ENCODE measurements at places on chromosomes 7 and 10.
A peak's percentile ranks its signal among the peaks of the same experiment; 100 is the strongest.

DNA sequence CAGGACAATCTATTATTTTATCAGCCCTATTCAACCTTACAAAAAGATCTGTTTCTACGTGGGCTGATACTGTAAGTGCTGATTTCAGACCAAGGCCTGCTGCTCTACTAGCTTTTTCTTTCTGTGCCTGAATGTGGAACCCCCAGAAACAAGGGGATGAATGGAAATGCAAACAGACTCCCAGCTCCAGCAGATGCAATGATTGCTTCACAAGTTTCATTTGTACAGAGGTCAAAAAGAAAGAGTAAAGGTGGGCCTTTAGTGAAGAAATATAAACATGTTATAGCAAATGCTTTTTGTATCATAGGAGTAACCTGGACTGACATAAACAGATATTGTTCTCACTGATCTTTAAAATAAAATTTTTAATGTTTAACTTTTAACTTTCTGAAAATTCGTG, 130.2 kb upstream of the SLC25A13 start:
- ATAC-seq: no peak

- no peak for ATAC-seq
These were observed 280.8 kb downstream of the ZEB1 start for GRCh38 chr10:31599626-31600504.

- ATAC-seq: no peak
These were observed 19.4 kb upstream of the CABCOCO1 start for GRCh38 chr10:61643316-61643751.

DNA sequence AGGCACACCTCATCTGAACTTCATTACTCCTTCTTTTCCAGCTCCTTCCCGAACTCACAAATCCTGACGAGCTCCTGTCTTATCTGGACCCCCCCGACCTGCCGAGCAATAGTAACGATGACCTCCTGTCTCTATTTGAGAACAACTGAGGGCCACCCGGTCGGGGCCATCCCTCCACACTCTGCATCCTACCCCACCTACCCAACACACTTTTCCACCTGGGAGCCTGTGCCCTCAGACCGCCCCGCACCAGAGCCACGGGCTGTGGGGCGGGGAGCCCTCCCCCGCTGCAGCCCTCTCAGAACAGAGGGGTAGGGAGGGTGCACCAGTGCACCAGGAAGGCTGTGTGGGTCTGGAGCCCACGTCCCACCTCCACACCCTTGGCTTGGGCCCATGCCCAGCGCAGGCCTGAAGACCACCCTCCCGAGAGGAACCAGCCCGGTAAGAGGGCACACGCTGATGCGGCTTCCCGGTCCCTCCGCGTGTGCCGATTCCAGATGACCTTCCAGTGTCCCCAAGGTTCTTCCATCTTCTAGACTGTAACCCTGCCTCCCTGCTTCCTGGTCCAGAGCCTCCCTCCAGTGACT, 34.6 kb upstream of the PPIF start:
- no peak for ATAC-seq

GRCh38 chr7:96127746-96128145, 194.2 kb downstream of the SLC25A13 start:
- ATAC-seq: no peak

DNA sequence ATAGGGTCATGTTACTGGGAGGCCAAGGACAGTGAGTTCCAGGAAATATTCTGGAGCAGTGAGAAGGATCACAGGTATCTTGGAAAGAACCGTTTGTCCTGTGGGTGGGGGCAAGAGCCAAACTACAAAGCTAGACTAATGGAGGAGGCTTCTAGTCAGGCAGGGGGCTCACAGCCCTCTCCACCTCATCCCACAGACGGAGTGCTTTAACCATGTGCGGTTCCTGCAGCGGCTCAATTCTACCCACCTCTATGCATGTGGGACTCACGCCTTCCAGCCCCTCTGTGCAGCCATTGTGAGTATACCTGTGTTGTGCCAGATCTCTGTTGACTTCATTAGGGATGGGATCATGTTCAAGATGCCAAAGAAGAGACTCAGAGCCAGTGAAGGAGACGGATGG, 8.1 kb downstream of the SEMA4G start:
- ATAC-seq: no peak

DNA sequence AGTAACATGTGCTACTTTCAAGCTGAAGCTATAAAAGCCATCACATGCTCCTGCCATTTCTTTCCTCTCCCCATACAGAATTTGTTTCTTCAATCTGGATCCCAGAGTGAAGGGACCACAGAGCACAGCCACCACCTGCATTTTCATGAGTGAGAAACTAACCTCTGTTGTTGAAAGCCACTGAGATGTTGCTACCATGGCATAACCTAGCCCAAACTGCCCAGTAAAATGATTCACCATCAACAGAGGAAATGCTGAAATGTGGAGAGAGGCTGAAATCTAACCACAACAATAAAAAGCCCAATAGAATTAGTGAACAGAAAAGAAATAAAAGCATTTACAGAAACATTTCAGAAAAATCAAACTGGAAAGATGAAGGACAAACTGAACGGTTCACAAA, 125.2 kb downstream of the AMPH start:
- no peak for ATAC-seq

GRCh38 chr7:94973844-94974243, 66.5 kb downstream of the PPP1R9A start:
- ATAC-seq: no peak

DNA sequence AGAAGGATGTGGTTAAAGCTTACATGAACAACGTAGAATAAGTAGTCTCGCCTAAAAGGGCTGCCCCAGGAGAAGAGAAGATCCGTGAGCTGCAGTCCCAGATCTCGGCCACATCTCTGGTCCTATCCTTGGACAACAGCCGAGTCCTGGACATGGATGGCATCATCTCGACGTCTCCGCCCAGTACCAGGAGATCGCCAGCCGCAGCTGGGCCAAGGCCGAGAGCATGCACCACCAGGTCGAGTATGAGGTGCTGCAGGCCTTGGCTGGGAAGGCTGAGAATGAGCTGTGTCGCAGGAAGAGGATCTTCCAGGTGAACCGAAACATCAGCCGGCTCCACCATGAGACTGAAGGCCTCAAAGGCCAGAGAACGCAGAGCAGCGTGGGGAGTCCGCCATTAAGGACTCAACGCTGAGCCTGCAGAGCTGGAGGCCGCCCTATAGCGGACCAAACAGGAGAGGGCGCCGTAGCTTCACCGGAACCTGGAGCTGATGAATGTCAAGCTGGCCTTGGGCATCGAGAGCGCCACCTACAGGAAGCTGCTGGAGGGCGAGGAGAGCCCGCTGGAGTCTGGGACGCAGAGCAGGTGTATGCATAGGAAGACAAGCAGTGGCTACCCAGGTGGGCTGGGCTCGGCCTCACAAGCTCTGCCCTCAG, 22.2 kb downstream of the LIPK start:
- ATAC-seq: peak; percentile 31

- no peak for ATAC-seq
These were observed 50.5 kb downstream of the FZD1 start for GRCh38 chr7:91314591-91315323.

DNA sequence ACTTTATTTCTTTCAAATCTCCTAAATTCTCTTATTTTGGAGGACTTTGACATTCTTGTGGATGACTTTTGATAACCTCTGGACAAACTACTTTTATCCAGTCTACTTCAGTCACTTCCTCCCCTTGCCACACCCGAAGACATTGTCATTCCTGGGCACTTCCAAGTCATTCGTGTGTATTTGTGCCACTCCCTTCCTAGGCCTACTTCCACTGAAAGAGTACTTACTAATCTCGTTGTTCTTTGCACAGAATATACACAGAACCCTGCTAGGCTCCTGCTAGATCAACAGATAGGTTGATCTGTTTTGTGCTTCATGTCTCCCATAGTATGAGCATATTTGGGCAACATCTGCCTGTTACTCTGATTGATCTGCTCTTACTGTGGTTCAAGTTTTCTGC, 355.4 kb downstream of the HGF start:
- no peak for ATAC-seq

GRCh38 chr10:3619241-3619640, 165.8 kb downstream of the KLF6 start:
- ATAC-seq: no peak

- ATAC-seq: no peak
These were observed 2.4 kb upstream of the UBE3C start for GRCh38 chr7:157136372-157136771.

DNA sequence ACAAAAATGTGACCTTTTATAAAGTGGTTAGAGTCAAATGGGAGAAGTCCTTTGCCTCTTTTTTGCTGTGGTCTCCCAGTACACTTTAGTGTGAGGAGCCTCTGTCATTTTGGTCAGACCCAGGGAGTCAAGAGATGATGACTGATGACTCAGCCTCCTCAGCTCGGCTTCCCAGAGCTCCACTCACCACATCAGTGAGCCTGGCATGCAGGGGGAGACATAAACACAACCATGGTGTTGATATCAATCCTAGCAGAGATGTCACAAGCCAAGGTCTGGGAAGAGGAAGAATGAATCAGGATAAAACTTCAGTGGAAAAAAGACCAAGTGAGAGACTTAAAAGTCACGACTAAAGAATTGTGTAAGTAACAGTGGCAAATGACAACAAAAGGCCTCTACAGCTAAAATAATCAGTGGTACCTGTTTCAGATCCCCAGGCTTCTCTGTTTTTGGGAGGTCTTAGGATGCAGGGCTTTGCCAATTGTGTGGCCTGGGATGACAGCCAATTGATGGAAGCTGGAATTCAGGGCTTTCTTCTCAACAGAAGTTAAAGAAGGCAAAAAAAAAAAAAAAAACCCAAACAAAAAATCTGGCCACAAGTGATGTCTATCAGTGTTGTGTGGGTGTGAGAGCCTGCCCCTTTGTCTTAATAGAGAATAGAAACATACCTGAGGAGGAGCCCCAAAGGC, 50.2 kb downstream of the TFAM start:
- no peak for ATAC-seq

- ATAC-seq: peak; percentile 20
These were observed 15.2 kb upstream of the FZD1 start for GRCh38 chr7:91248996-91249395.

DNA sequence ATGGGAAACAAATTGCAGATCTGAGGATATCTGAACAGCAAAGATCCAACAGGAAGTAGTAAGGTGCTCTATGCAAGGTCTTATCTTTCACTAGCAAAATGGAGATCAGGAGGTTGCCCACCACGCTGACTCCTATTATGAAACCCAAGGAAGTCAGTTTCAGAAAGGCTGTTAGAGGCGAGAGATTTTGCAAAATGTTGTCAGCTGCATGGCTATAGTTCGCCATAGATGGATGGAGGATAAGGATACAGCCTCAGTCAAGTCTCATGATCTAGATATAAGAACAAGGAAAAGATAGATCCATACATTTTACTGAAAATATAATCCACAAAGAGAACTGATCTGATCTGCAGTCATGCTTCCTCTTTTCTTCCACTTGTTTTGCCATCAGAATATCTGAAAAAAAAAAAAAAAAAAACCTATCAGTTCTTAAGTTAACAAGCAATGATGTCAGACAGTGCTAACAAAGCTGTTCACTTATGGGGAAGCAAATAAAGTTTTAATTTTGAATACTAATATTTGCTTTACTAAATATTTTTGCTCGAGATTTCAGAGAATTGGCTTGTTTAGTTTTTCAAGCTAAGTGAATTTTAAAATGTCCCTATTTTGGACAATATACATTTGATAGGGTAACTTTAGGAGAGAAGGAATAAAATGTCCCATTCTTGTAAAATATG, 2.0 kb downstream of the GPR85 start:
- no peak for ATAC-seq

GRCh38 chr10:6044751-6045313, 17.3 kb downstream of the IL2RA start:
- ATAC-seq: peak; percentile 76

GRCh38 chr10:69567920-69568319, 5.3 kb downstream of the NEUROG3 start:
- no peak for ATAC-seq

DNA sequence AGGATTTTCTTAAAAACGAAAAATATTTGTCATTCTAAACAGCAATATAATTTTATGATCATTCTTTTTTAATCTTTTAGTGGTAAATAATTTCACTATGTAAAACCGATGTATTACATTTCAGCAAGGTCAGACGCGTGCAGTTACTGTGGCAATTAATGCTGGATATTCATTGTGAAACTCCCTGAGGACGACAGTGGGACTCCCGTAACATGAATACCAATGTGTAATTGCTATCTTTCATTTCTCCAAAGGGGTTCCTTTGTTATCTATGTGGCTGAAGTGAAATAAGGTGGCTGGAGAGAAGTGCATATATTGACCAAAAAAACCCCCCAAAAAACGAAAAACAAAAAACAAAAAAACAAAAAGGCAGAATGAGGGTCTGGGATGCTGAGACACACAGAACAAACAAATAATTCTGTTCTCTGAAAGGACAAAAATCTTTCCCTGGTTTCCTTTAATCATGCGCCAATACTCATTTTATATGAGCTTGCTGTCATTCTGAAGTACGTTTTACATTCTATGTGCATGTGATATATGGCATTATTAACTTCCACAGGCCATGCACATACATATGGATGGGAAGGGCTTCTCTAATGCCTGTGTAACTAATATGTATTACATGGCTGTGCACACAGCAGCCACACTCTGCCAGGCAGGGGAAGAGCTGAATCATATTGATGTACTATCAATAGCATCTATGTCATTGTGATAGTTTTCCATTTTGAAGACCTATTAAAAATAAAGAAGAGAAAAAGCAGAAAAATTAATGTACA, 161.4 kb downstream of the RAPGEF5 start:
- no peak for ATAC-seq

DNA sequence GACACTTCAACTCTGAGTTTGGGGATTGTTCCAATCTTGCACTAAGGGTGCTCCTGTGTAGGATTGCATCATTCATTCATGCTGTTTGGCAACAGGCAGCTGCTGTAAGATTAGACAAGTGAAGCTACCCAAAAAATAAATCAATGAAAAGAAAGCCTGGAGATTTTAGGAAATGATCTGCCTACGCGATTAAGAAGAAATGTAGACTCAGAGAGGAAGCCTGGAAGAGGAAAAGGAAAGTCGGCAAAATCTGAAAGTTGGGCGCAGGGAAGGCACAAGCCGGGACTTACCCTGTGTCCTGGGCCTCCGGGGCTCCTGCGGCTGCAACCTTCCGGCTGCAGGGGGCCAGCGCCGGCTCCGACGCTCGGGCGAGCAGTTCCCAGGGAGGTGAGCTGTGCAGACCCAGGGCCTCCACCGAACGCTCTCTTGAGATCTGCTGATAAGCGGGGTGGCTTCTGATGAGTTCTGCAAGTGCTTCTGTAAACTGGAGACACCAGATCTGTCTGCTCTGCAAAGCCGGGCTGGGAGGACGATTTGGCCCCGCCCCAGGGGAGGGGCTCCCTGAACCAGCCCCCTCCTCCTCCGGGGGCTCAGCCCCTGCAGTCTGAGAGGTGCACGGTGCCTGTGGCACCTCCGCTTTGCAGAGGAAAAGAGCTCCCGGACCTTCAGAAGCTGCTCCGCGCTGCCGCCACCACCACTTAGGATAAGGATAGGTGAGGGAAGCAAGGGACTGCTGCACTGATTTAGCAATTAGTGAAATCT, 17.4 kb downstream of the PSPH start:
- peak; percentile 94 for ATAC-seq

GRCh38 chr10:106534441-106534840, 630.1 kb downstream of the SORCS1 start:
- ATAC-seq: no peak

DNA sequence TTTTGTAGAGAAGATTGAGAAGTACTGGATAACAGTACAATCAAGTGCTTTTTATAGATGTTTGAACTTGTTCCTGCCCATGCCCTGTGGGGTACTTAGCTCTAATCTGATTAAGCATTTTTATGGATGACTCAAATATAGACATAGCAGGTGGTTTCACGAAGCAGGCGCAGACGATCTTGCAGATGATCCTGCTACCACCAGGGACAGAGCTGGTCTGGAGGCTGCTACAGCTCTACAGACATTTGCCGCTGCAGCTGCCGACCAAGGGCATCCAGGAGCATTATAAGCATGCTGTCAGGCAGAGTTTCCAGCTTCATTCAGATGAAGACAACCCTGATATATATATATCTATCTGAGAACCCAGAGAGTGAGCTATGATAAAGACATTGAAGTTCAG, 650.4 kb downstream of the NXPH1 start:
- ATAC-seq: no peak

Measured in stimulated activated memory B cell treated with anti-CD40 and anti-IgM and Interleukin-4, amounts not matched to agents 10 μg/mL and 1 μg/mL and 100 μg/mL, for 72 hours (primary cell).